SJCRH30 (cell line): ENCODE measurements at places on chromosomes 16 and 17.

- H3K36me3 ChIP-seq = no peaks in the 10 kb centered on the region
- no peaks in the 10 kb centered on the region; the same call in 1 of the 2 replicates for H3K4me1 ChIP-seq
- no peak overlapping the region for H3K27ac ChIP-seq
- no peak for DNase-seq
- H3K4me3 ChIP-seq = no peak overlapping the region
- no peaks in the 10 kb centered on the region for H3K27me3 ChIP-seq
These were observed 1.9 kb upstream of the GGA2 start for GRCh38 chr16:23512168-23512695.

- H3K36me3 ChIP-seq = peaks cover 7% of the 10 kb centered on the region; the same call in 1 of the 2 replicates
- no peaks in the 10 kb centered on the region for H3K27me3 ChIP-seq
- no peak overlapping the region for H3K4me3 ChIP-seq
- no peak overlapping the region for H3K27ac ChIP-seq
- no peak for DNase-seq
These were observed 663 bp downstream of the CYB5D1 start for GRCh38 chr17:7858522-7858810.

DNA sequence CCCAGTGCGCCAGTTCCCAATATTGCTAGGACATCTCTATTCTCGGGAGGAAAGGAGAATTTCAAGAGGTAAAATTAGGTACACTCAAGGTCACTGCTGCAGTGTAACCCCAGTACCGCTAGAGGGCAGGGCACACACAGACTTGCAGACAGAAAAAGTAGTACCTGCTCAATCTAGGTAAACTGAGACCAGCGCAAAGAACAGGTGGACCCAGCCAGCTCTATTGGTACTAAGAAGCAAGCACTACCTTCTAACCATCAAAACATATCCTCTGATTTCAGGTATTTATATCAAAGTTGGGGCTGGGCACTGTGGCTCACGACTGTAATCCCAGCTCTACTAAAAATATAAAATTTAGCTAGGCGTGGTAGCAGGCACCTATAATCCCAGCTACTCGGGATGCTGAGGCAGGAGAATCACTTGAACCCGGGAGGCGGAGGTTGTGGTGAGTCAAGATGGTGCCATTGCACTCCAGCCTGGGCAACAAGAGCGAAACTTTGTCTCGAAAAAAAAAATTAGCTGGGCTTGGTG is 3.6 kb upstream of the WDR81 start:
- no peak for DNase-seq
- peak overlapping the region; percentile 34 for H3K4me3 ChIP-seq

DNA sequence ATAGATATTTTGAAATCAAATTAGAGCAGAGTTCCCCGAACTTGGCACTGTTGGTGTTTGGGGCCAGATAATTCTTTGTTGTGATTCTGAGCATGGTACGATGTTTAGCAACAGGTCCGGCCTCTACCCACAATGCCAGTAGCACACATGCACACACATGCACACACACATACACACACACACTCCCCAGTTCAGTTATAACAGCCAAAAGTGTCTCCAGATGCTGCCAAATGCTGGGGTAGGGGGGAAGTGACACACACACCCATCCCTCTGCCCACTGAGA is 96.8 kb upstream of the PSMD7 start:
- no peaks in the 10 kb centered on the region for H3K36me3 ChIP-seq
- no peak overlapping the region for H3K4me3 ChIP-seq
- DNase-seq = no peak
- no peaks in the 10 kb centered on the region for H3K27me3 ChIP-seq
- no peaks in the 10 kb centered on the region for H3K4me1 ChIP-seq

DNA sequence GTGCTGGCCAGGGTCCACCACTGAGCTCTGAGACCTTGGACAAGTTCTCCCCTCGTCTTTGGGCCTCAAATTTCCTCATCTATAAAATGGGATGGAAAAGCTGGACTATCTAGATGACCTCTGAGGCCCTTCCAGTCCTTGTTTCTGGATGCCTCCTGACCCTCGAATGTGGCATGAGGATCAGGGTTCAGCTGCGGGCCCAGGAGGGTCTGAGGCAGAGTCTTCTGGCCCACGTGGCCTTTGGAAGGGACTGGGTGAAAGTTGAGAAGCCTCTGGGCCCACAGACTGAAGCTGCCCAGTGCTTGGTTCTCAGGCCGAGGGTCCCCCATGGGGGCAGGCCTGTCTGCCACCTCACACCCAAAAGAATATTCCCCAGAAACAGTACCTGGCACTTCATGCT is 16.9 kb upstream of the MRPS23 start:
- H3K36me3 ChIP-seq = no peaks in the 10 kb centered on the region
- no peak for DNase-seq
- H3K27ac ChIP-seq = no peak overlapping the region
- H3K4me1 ChIP-seq = peaks cover 34% of the 10 kb centered on the region

DNA sequence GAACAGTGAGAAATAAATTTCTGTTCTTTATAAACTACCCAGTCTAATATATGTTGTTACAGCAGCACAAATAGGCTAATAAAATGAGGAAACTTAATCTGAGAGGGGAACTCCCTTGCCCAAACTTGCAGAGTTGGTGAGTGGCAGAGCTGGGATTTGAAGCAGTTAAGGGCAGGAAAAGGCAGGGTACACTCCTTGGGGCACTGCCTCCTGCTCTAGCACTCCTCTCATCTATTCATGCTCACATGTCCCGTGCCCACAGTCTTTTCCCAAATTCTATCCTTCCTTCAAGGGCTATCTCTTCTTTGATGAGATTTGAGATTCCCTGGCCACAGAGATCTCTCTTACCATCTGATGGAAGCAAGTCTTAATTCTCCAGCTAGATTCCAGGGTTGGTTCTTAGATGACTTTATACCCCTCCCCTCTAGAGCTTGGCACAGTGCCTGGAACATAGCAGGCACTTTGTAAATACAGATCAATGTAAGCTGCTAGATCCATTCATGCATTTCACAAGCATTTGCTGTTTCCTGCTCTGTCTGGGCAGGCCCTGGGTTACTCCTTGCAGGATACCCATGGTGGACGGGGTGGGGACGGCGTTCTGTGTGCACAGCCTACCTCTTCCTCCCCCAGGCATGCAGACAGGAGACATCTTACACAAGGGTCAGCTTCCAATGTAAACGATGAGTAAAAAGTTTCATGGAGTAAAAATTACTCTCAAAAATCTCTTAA is 39.2 kb upstream of the ABCC12 start:
- no peaks in the 10 kb centered on the region for H3K4me1 ChIP-seq
- no peak for DNase-seq
- no peak overlapping the region for H3K4me3 ChIP-seq
- H3K27me3 ChIP-seq = no peaks in the 10 kb centered on the region
- no peaks in the 10 kb centered on the region for H3K36me3 ChIP-seq

DNA sequence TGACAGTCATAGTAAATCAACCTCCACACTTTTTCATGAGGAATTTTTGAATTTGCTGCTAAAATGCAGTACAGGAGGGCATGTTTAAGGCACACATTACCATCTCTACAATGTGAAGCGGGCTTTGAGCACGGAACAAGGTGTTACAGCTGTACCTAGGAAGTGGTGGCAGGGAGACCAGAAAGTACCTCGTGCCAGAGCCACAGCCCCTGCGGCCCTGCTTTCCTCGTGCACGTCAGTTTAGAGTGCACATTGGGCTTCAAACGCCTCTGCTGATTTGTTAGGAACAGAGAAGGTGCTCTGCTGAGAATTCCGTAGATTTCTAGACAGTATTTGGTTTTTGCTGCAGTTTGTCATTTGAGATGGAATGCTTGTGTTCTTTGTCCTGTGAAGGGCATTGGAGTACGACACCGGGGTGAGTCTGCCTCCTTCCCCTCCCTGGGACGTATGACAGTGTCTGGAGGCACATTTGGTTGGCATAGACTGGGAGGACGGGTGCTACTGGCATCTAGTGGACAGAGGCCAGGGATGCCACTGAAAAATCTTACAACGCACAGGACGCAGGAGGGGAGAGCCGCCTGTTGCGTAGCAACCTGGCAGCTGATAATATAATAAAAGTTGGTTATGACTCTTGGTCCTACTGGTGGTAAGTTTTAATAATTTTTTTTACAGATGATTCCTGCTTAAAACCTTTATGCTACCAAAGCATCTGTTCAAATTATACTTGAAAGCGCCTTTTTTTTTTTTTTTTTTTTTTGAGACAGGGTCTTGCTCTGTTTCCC is 9.1 kb downstream of the FOXK2 start:
- 0 out of 2 replicates have a peak, but pooled peaks cover 3% of the 10 kb centered on the region for H3K36me3 ChIP-seq
- no peak for DNase-seq
- H3K4me3 ChIP-seq = no peak overlapping the region
- H3K27me3 ChIP-seq = no peaks in the 10 kb centered on the region
- H3K4me1 ChIP-seq = no peaks in the 10 kb centered on the region; the same call in 1 of the 2 replicates

- H3K4me3 ChIP-seq = no peak overlapping the region
- no peaks in the 10 kb centered on the region for H3K4me1 ChIP-seq
- no peaks in the 10 kb centered on the region for H3K27me3 ChIP-seq
- H3K27ac ChIP-seq = no peak overlapping the region
These were observed 3.6 kb upstream of the ZNF652 start for GRCh38 chr17:49365667-49366066.

- H3K27ac ChIP-seq = no peak overlapping the region
- DNase-seq = no peak
- no peak overlapping the region for H3K4me3 ChIP-seq
- H3K36me3 ChIP-seq = no peaks in the 10 kb centered on the region; the same call in 1 of the 2 replicates
These were observed 18.0 kb downstream of the CFDP1 start for GRCh38 chr16:75415169-75415905.

DNA sequence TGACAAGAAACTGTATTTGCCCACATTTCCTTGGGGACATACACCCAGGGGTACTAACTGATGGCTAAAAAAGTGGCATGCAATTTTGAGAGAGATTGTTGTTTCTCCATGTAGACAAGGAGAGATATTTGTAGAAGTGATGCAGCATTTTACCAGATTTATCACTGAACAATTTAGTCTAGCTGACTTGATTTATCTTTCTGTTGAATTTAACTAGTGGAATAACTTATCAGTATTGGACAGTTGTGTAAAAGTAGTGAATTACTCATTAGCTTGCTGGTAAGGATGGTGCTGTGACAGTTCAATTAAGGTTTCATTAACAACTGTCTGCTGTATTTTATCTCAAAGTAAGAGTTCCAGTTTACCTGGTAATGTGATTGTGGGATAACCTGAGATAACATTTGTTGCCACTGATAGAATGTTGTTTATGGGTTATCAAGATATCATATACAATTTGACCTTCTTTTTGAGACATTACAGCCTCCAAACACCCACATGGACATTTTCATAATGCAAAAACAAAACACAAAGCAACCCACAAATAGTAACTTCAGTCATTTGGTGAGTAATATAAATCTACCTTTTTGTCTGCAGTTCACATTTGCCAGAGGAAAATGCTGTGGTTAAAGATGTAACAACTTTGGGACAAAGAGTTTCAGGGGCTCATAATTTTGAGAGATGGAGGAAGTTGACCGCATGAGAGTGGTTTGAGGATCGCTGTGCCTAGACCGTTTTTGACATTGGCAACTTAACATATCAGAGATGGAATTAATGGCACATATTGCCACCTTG is 3.8 kb downstream of the NLK start:
- peaks cover 10% of the 10 kb centered on the region for H3K36me3 ChIP-seq
- no peak for DNase-seq
- peaks cover 8% of the 10 kb centered on the region; the same call in 1 of the 2 replicates for H3K4me1 ChIP-seq
- H3K4me3 ChIP-seq = no peak overlapping the region

GRCh38 chr16:81595629-81596292 is 151.2 kb downstream of the CMIP start:
- no peaks in the 10 kb centered on the region for H3K36me3 ChIP-seq
- peaks cover 16% of the 10 kb centered on the region for H3K4me1 ChIP-seq
- H3K27me3 ChIP-seq = no peaks in the 10 kb centered on the region
- H3K27ac ChIP-seq = no peak overlapping the region

DNA sequence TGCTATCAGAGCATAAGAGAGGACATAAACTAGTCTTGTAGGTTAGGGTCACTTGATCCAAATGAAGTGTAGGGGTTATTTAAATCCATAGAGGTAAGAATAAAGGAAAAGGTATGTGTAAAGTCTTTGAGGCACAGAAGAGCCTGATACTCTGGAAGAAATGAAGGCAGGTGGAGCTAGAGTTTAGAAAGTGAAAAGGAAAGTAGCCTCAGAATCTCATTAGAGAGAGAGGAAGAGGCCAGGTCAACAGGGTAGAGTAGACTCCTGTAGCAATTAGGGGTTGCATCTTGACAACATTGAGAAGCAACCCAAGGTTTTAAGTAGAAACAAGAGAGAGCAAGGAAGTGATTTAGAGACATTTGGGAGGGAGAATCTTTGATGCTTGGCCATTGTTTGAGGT is 235.2 kb upstream of the SOX9 start:
- no peaks in the 10 kb centered on the region for H3K27me3 ChIP-seq
- no peak for DNase-seq

DNA sequence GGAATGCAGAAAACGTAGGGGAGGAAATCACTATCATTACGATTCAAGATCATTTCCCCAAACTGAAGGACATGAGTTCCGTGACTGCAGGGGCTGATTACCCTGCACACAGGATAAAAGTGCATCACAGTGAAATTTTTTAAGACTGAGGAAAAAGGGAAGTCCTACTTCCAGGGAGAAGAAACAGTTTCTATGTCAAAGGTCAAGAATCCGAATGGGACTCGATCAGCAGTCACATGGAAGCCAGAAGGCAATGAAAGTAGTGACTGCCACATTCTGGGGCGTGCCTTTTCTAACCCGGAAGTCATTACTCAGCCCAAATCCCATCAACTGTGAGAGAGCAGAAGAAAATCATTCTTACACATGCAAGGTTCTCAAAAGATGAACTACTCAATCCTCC is 12.1 kb downstream of the ZZEF1 start:
- no peak overlapping the region for H3K27ac ChIP-seq
- peaks cover 2% of the 10 kb centered on the region; the same call in 1 of the 2 replicates for H3K36me3 ChIP-seq
- no peaks in the 10 kb centered on the region for H3K27me3 ChIP-seq
- no peak overlapping the region for H3K4me3 ChIP-seq
- H3K4me1 ChIP-seq = no peaks in the 10 kb centered on the region
- DNase-seq = no peak

DNA sequence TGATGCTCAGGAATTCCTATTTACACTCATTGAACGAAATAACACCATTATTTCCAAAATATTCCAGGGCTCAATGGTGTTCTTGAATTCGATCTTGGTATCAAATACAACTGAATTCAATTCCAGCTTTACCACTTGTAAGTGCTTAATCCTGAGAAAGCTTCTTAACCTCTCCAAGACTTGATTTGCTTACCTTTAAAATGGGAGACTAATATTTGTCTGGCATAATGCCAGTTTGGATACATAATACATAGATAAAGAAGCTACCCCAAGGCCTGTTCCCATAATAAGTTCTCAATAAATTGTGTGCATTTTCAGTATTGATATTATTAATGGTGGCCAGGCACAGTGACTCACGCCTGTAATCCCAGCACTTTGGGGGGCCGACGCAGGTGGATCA is 368.9 kb upstream of the MAF start:
- no peaks in the 10 kb centered on the region for H3K36me3 ChIP-seq
- H3K27me3 ChIP-seq = no peaks in the 10 kb centered on the region
- no peak for DNase-seq
- H3K27ac ChIP-seq = no peak overlapping the region
- H3K4me3 ChIP-seq = no peak overlapping the region

GRCh38 chr16:81424771-81425170 is 19.8 kb upstream of the CMIP start:
- no peak overlapping the region for H3K27ac ChIP-seq
- no peaks in the 10 kb centered on the region for H3K27me3 ChIP-seq
- no peak for DNase-seq
- H3K4me1 ChIP-seq = no peaks in the 10 kb centered on the region
- no peak overlapping the region for H3K4me3 ChIP-seq
- no peaks in the 10 kb centered on the region for H3K36me3 ChIP-seq

GRCh38 chr16:85068746-85069145 is 41.2 kb downstream of the KIAA0513 start:
- no peaks in the 10 kb centered on the region for H3K36me3 ChIP-seq
- H3K4me3 ChIP-seq = no peak overlapping the region
- H3K4me1 ChIP-seq = no peaks in the 10 kb centered on the region
- no peak overlapping the region for H3K27ac ChIP-seq
